ENCODE measurements at places on chromosomes 4 and X.

- DNase-seq, result peak; percentile 8
Observed at GRCh38 chr4:78058591-78059523, 1.7 kb downstream of the FRAS1 start.

DNA sequence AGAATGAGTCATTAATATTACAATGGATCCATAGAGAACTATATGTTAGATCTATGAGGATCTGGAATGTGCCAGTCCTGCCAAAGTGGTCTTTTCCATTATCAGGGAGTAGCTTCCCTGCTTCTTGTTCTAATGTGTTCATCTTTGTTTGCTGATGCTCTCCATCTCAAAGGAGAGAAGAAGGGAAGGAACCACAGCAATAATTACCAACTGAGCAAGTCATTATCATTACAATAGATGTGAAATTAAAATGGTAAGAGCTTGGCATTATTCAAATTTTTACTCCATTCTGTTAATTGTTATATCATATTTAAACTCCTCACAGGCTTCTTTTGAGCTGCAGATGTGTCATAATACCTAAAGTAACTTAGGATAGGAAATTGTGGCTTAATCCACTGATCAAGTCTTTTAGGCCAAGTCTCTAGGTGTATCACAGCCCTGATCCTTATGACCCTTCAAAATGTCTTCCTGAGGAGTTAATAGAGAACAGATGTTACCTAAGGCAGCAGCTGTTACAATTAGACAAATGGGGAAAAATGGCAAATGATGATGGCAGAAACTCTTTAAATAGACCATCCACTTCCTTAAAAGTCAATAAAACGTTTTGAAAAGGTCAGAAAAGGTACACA, 1492.7 kb upstream of the IGFBP7 start:
- DNase-seq, result no peak

DNA sequence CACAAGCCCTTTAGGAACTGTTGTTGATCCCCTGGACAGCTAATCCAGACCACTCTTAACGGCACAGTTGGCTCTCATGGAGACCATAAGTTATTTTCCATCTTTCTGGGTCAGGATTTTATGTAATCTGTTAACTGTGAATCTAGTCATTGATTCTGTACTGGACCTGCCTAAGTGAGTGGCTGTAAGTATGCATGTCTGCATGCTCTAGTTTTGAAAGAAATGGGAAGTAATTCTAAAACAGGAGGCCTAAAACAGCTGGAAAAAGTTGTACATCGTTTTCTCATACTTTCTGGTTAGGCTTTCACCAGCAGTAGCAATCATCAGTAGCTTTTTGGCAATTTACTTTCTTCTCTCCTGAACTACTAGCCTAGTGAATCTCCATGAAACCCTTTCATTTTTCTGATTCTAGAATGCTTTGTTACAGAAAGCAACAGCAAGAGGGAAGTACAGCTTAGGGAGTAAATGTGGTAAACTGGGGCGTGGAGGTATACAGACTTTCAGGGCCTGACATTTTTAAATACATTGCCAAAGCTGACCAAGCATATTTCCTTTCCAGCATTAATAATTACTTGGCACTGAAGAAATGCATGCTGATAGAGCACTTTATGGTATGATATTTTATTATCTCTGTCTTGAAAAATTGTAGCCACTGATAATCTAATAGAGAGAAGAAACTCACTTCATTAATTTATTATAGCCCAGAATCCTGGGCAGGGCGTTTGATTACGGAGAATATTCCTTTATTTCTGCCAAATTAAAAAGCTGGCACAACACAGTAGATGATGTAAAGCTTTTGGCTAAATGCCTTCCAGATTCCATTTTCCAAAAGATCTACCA, 202.7 kb downstream of the BANK1 start:
- DNase-seq, result no peak

- DNase-seq, result no peak
Observed at GRCh38 chrX:50372966-50373365, 97.7 kb downstream of the DGKK start.

GRCh38 chrX:72124540-72125201, 7.0 kb downstream of the RTL5 start:
- DNase-seq, result no peak

DNA sequence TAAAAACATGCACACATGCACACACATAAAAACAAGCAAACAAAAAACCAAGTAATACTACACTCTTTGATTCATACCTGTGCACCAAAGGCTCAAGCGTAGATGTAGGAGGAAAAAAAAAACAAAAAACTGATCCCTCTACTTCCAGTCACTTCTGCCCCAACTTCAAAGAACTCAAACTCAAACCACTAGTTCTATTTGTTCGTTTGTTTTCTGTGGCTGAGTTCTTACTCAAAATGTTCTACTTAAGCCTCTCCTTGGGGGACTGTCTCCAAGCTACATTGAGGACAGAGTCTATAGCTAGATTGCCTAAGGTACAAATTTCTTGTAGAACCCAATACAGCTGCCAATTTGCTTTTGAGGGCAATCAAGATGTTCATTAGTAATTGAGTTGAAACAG, 171.0 kb upstream of the ATOH1 start:
- DNase-seq, result no peak

DNA sequence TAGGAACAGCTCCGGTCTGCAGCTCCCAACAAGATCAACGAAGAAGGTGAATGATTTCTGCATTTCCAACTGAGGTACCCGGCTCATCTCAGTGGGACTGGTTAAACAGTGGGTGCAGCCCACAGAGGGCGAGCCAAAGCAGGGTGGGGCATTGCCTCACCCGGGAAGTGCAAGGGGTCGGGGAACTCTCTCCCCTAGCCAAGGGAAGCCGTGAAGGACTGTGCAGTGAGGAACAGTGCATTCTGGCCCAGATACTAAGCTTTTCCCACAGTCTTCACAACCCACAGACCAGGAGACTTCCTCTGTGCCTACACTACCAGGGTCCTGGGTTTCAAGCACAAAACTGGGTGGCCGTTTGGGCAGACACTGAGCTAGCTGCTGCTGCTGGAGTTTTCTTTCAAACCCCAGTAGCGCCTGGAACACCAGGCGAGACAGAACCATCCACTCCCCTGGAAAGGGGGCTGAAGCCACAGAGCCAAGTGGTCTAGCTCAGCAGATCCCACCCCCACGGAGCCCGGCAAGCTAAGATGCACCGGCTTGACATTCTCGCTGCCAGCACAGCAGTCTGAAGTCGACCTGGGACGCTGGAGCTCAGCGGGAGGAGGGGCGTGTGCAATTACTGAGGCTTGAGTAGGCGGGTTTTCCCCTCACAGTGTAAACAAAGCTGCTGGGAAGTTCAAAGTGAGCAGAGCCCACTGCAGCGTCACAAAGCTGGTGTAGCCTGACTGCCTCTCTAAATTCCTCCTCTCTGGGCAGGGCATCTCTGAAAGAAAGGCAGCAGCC, 84.6 kb downstream of the THOC2 start:
- no peak for DNase-seq

DNA sequence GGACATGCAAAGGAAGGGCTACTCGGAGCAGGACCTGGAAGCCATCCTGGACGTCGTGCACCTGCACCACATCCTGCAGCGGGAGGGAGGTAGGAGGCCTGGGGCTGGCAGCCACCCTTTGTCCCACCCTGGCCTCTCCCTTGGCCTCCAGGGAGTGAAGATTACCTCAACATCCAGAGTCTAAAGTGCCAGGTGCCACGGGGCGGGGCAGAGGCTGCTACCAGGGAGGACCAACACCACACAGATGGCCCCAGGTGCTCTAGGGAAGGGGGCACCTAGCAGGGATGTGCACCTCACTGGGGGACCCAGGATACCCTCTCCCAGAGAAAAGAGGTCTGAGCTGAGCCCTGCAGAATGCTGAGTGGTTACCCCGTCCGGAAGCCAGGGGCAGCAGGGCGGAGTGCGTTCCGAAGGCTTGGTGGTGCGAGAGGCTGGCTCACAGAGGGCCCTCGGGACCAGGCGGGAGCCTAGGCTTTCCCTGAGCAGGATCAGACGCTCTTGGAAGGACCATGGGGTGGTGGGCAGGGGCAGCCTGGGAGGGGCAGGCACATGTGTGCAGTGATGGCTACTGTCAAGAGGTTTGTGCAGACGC, 16.1 kb downstream of the ABCD1 start:
- no peak for DNase-seq

- no peak for DNase-seq
Observed at GRCh38 chr4:24798036-24798610, 2.8 kb downstream of the SOD3 start.

All from cortex of kidney (tissue), 1 donor.